ENCODE measurements at places on chromosomes 7 and 10.

GRCh38 chr7:45575501-45576248 lies 1.5 kb downstream of the ADCY1 start:
- DNase-seq, result no peak

DNA sequence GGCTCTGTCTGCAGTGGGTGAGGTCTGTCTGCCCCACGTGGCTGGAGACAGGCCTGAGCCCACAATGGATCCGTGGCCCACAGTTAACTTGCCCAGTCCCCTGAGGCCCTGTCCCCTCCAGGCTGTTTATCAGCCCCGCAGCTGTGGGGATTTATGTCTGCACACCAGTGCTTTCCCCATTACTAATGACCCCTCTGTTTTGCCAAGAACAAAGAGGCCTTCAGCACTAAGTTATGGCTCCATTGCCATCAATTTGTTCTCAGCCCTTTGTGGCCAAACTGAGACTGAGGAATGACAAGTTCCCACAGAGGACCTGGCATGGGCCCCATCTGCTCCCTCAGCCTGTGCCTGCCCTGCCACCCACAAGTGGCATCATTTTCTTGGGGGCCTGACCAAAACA lies 138.2 kb downstream of the C10orf105 start:
- DNase-seq, result no peak

DNA sequence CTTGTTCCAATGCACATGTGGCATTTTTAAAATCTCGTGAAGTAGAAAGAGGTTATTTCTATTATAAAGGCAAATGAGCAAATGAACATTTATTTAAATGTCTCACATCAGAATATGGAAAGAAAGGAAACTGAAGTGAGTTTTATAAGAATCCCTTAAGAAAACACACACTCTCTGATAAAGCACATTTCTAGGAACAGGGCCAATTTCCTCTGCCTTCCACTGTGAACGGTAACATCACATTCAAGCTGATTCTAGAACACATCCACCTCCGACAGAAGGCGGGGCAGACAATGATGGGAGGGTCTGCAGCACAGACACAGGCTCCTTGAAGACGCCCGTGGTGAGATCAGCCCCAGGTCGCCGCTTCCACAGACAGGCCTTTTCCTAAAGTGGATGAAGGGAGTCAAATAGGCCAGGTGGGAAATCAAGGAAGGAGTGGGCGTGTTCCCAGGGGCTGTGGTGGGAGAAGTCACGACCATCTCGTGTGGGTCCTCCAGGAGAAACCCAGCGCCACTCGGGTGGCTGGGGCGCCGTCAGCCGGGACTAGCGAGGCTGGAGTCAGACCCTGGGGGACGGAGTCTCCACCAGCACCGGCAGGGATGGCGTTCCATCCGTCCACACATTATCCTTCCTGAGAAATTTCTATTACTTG lies 31.1 kb downstream of the PITRM1 start:
- DNase-seq, result no peak

DNA sequence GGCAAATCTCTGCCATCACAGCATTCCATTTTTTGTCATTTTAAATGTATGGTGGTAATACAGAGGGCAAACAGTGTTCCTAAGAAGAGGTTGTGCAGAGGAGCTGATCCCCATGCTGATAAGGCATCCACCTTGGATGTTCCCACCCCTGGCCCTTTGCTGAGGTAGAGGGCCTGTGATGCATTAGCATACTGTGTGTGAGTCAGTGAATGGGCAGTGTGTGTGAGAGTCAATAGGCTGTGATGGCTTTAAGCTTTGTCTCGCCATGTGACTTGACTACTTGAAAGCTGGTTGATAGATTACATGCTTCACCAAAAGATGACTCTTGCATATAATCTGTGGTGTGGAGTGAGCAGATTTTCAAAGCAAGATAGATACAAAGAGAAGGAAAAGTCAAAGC lies 81.3 kb downstream of the INSYN2A start:
- DNase-seq, result no peak

GRCh38 chr7:152336754-152337368 lies 98.9 kb downstream of the KMT2C start:
- no peak for DNase-seq

GRCh38 chr10:79068203-79068561 lies 584 bp upstream of the ZMIZ1 start:
- DNase-seq, result no peak

GRCh38 chr7:130180571-130181262 lies 24.5 kb downstream of the TMEM209 start:
- no peak for DNase-seq

- no peak for DNase-seq
These were observed 48.9 kb downstream of the EGFR start for GRCh38 chr7:55067748-55068147.

DNA sequence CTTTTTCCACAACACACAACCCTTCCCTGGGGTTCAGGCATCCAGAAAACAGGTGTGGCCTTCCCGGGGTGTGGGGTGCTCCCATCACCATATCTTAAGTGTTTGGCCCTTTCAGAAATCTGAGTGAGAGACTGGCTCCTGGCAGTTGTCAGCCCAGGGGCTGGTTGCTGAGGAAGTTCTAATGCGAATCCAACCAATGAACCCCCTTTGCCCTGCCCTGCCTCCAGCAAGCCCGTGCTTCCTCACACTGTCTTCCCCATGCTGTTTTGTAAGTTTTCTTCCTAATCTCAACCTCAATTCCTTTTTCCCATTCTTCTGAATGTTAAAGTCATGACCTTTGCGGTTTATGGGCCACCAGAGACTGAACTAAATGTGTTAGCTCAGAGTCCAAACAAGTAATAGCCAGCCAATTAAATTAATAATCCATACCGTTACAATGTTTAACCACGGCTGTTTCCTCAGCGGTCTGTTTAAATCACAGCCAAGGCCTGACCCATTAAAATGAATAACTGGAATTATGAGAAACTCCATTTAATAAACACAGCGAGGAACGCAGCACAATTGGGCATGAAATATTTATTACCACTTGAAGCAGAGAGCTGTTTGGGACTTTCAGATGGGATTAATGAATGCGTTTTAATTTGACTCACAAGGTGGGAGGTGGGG lies 90.9 kb upstream of the TCF7L2 start:
- no peak for DNase-seq

- no peak for DNase-seq
These were observed 67.8 kb upstream of the ATP6V0A4 start for GRCh38 chr7:138865843-138866242.

- no peak for DNase-seq
These were observed 8.9 kb downstream of the ANXA11 start for GRCh38 chr10:80196270-80196949.

DNA sequence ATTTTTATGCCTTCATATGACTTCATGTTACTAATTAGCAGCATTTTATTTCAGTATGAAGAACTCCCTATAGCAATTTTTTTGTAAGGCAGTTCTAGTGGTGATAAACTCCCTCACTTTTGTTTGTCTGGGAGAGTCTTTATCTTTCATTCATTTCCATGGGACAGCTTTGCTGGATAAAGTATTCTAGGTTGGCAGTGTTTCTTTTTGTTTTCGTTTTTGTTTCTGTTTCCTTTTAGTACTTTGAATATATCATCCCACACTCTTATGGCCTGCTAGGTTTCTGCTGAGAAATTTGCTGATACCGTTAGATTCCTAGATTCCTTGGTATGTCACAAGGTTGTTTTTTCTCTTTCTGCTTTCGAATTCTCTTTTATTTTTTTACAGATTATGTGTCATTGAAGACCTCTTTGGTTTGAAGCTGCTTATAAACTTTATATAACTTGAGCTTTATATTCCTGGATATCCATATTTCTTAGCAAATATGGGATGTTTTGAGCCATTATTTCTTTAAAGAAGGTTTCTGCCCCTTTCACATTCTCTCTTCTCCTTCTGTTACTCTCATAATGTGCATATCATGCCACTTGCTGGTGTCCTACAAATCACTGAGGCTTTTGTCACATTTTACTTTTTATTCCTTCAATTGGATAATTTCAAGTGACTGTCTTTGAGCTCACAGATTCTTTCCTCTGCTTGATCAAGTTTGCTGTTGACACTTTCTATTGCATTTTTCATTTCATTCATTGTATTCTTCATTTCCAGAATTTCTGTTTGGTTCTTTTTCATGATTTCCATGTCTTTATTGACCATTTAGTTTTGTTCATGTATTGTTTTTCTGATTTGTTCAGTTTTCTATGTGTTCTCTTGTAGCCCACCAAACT lies 28.9 kb upstream of the AHR start:
- DNase-seq, result no peak

- no peak for DNase-seq
These were observed 76.8 kb downstream of the GATA3 start for GRCh38 chr10:8130973-8131911.

- no peak for DNase-seq
These were observed 298.1 kb downstream of the GFRA1 start for GRCh38 chr10:115974816-115975430.

DNA sequence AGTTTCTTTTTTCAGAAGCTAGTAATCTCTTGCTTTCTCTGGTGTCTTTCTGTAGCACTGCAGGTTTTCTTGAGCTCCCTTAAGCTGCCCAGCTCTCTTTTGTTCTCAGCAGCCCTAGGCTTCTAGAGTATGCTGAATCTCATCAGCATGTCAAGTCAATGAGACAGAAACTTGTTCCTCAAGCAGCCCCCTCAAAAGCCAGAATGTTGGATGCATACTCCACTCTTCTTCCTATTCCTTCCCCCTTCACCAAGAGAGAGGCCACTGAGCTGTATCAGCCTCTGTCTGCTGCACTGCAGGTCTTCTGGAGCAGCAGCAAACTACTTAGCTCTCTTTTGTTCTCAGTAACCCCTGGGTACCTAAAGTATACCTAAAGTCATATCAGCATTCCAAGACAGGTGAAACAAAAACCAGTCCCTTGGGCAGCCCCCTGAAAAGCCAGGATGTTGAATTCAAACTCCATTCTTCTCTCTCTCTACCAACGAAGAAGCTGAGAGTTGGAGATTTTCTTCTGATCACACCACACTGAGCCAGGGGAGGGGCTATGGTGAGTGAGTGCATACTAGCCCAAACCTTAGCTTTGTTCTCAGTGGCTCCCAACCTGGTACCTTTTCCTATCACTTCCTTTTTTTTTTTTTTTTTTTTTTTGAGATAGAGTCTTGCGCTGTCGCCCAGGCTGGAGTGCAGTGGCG lies 73.3 kb upstream of the WAC start:
- DNase-seq, result no peak

GRCh38 chr7:38846280-38846679 lies 62.7 kb downstream of the VPS41 start:
- DNase-seq, result no peak

DNA sequence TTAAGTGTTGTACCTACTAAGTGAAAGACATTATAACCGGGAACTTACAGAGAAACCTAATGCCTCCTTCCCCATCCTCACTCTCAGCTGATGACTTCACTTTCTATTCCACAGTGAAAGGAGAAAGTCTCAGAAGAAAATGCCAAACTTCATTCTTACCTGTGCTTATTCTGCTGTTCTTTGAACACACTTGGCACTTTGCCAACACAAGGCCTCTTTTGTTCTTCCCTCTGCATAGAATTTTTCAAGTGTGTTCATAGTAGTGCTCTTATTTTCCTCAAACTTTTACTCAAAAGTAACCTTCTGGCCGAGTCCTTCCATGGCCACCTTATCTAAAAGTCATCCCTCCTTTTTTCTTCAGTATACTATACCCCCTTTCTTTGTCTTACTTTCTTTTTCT lies 59.4 kb upstream of the ETV1 start:
- DNase-seq, result no peak

DNA sequence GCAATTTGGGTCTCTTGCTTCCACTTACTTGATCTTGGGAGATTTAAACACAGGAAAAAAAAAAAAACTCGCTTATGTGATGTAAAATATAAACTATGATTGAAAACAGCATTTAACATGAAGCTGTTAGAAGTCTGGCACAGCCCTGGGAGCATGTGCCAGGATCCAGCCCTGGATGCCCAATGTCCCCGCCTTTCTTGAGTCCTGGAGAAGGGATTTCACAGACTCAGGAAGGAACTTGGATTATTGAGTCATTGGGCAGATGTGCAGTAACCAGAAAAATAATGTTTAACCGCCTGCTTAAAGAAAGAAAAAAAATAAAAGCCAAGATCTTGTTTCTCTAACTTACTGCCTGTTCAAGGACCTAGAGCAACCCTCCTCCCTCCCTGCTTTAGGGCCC lies 3.7 kb upstream of the JCAD start:
- DNase-seq, result no peak

DNA sequence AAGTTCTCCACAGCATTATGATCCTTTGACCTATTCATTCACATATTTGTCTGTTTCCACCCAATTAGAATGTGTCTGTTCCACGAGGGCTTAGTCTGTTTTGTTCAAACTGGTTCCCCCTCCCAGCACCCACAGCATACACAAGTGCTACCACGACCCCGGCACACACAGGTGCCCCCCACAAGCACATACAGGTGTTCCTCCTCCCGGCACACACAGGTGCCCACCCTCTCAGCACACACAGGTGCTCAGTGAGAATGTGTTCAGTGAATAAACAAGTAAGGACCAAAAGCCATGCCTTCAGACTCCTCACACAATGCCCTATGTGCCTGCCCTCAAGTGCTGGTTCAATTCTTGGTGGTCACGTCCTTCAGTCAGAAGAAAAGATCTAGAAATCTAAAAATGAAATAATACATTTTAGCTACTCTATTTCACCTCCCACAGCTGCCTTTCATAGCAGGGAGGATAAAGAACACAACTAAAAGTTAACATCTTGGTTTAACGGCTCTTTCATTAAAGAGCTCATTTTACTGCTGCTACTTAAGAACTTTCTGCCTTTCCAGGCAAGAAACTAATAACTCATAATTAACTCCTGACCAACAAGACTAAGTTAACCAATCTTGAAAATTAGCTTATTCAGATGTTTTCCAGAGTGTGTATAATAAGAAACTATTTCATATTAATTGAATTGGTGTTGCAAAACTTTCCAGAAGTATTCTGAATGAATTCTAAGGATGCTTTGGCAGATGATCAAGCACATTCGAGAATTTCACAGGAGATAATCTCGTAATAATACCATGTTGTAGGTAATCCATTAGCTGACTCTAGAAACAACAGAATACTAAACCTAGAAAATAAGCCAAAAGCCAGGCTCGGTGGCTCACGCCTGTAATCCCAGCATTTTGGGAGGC lies 2.3 kb downstream of the DNMBP start:
- DNase-seq, result no peak

Data from smooth muscle cell of the brain vasculature (primary cell).